ENCODE measurements at places on chromosomes 16 and 17.

DNA sequence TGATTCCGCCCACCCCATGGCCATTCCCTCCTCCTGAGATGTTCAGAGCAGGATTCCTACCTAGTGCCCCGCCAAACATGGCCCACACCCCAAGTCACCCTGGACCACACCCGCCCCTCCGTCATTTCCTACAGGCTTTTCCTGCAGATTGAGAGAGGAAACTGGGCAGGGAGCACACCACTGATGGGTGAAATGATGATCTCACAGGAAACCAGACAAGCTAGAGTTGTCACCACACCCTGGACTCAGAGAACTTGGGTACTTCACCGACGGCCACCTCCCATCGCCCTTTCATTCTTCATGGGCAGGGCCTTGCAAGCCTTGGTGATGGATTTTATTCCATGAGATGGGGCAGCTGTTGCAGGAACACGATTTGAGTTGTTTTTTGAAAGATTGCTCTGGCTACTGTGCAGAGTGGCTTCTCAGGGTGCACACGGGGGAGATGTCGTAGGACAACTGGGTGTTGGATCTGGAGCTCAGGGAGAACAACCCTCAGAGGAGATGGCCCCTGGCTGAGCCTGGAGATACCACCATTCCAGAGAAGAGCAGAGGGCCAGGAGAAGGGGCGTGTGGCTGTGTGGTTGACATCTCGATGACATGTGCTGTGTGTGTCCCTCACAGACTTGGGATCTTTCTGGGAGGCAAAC lies 7.4 kb upstream of the B9D1 start:
- DNase-seq: peak; percentile 51

- no peak for DNase-seq
Observed at GRCh38 chr17:17801800-17802481, 34.8 kb downstream of the SREBF1 start.

DNA sequence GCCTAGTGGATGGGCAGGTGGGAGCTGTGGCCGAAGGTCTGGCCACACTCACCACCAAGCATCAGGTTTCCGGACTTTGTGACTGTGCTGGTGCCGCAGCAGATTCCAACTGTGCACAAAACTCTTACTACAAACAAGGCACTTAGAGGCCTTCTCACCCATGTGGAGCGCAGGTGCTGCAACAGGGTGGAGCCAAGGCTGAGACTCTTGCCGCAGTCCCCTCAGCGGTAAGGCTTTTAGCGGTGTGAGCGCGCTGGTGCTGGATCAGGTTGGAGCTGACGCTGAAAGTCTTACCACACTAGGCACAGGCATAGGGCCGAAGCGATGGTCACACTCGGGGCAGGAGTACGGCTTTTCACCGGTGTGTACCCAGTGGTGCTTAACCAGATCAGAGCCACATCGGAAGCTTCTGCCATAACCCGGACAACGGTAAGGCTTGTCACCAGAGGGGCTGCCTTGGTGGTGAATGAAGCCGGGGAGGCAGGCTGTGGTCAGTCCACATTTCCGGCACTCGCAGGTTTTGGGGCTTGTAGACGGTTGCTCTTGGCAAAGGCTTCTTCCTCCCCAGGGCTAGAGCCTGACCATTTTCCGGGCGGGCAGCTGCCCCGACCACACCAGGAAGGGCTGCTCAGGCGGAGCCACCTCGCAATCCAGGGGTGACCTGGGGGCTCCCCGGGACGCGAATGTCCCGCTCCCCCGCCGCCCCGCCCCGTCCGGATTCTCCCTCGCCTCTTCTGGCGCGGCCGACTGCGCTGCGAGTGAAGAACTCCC lies 1.0 kb upstream of the ARMC5 start:
- DNase-seq: peak; percentile 73

GRCh38 chr16:28983644-28984043 lies 1.2 kb upstream of the LAT start:
- no peak for DNase-seq

- DNase-seq: no peak
Observed at GRCh38 chr16:23893986-23894385, 58.2 kb downstream of the PRKCB start.

DNA sequence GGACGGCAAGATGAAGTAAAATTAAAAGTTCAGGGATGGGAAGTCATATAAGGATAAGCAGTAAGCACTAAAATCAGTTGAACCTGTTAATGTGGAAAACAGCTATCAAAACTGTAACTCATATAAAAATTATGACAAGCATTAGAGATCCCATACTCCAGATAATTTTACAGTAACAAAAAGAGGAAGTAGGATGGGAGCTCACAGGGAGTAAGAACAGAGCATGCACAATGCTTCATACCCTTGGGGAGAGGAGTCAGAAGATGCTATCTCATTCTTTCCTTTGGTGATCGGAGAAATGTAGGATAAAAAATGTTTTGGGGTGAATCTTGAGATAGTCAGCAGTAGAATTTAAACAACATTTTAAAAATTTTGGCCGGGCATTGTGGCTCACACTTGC lies 164.7 kb upstream of the CACNG5 start:
- DNase-seq: no peak

GRCh38 chr16:69762814-69763598 lies 874 bp downstream of the WWP2 start:
- DNase-seq: no peak

GRCh38 chr16:46555951-46556350 lies 65.2 kb downstream of the SHCBP1 start:
- no peak for DNase-seq

DNA sequence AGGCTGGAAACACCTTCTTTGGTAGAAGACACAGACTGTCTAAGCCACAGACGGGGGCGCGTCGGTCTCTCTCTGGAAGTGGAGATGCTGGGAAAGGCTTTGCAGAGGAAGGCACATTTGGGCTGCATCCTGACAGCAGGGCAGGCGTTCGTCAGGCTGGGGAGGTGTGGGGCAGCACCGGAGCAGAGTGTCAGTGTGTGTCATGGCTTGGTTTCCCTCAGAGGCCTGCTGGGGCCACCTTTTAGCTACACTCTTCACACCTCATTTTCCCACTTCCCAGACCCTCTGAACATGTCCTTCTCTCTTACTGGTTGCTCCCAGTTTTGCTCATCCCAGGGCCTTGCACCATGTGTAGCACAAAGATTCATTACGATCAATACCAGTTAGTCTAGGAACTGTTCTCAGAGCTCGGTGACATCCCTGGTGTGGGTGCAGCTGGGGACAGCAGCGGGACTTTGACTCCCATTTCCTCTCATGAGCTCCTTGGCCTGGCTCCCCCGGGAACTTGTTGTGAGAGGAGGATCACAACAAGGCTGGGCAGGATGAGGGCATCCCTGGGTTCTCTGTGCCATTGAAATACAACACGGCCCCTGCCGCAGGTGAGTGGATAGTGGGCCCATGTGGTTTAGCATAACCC lies 33.1 kb downstream of the SMARCE1 start:
- no peak for DNase-seq

DNA sequence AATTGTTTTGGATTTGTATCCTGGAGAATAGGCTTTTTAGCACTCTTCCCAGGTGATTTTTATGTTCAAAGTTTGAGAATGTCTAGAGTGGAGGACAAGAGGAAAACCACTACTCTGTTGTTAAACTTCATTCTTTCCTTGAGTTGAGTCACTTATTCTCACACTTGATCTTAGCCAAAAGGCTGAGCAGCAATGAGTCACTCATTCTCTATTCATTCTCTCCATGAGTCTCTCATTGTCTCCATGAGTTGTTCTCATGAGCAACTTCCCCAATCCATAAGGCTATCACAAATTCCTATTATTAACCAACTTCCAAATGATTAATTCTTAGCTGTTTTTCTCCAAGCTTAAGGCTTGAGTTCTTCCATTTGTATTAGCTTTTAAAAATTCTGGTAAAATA lies 1393.3 kb downstream of the CDH8 start:
- no peak for DNase-seq

DNA sequence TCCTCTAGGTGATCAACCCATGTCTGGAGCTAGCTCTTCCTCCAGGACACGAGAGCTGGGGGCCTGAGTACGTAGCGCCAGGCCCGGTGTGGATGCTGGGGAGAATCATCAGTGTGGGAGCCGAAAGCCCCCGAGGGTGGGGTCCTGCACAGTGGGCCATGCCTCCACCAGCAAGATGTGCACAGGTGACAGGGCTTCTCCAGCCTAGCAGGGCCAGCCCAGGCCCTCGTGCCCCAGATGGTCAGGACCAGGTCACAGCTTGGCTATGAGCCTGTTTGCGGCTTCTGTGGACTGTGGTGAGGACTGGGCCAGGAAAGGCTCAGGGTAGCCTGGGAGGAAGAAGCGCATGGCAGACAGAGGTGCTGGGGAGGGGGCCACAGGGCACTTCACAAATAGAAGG lies 7.8 kb downstream of the MPG start:
- DNase-seq: no peak

DNA sequence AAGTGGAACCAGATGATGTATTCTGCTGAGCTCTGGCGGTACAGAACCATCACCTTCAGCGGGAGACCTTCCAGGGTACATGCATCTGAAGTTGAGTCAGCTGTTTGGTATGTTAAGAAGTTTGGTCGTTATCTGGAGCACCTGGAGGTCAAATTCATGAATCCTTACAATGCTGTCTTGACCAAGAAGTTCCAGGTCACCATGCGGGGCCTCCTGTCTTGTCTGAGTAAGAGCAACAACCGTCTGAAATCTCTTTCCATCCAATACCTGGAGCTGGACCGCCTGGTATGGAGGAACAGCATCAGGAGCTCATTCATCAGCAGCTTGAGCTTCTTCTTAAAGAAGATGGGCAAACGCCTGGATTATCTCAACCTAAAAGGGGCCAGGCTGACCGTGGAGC lies 4.0 kb downstream of the FBXO39 start:
- DNase-seq: no peak
